Gastroesophageal sphincter (tissue), 4 donors: ENCODE measurements at places on chromosomes 13 and 19.

GRCh38 chr19:39826311-39826945 lies 7.5 kb downstream of the DYRK1B start:
- ATAC-seq, result no peak

DNA sequence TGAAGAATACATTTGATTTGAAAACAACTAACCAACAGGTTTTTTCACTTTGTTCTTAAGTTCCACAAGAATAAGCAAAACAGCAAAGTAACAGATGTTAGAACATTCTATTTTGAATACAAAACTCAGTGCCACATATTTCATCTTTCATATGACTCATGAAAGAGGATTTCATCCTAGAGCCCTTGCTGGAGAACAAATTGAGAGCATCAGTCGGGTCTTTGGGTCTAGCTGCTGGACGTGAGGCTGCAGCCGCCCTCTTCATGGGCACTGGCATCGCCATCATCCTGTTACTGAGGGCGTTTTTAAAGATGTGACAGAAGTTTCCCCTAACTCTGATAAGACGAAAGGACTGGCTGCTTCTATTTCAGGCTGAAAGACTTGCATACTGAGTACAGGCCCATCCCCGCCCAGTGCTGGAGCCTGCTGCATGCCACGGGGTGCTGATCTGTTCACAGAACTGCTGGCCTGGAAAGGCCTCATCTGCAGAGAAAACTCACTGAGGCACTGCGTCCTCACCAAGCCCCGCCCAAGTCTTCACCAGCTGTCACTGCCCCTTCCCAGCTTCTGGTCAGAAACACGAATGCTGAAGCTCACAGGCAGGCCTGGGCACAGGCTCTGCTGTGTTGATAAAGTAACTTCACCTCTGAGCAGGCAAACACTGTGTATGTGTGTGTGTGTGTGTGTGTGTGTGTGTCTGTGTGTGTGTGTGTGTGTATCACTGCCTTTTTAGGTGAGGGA lies 101.4 kb downstream of the TUBGCP3 start:
- no peak for ATAC-seq

GRCh38 chr13:72121466-72121865 lies 254.5 kb upstream of the DACH1 start:
- no peak for ATAC-seq

- ATAC-seq, result no peak
Measured at GRCh38 chr13:91132786-91133185, 214.7 kb upstream of the MIR17HG start.

- ATAC-seq, result no peak
Measured at GRCh38 chr13:59236309-59236919, 927.3 kb downstream of the DIAPH3 start.

GRCh38 chr13:95624020-95624419 lies 20.5 kb downstream of the DZIP1 start:
- ATAC-seq, result no peak

GRCh38 chr13:42170029-42170428 lies 101.9 kb upstream of the AKAP11 start:
- no peak for ATAC-seq

GRCh38 chr13:30882026-30882850 lies 23.8 kb upstream of the MEDAG start:
- no peak for ATAC-seq

GRCh38 chr13:62110079-62110478 lies 694.4 kb upstream of the PCDH20 start:
- ATAC-seq, result no peak

GRCh38 chr19:36377541-36378178 lies 1.3 kb downstream of the ZFP14 start:
- no peak for ATAC-seq

DNA sequence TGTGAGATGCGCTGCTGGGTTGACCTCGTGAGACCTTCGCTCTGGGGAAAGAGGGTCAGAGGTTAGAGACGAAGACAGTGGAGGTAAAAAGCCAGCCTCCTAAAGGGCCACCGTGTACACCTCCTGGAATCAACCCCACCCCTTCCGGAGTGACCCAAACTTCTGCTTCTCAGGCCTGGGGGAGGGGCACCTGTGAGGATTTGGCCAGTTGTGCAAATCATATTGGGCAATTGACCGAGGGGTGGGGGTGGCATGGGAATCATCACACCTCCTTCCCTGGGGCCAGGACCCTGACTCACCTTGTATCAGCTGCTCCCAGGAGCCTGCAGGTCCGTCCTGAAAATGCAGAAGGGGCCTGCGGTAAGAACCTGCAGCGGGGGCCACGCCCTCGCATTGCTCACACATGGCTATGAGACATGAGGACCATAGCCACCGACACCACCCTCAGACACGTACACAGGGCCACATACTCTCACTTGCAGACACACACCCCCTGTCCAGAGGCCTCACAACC lies 2.8 kb downstream of the TNFSF14 start:
- ATAC-seq, result no peak

GRCh38 chr19:39398297-39398864 lies 7.2 kb downstream of the MED29 start:
- peak; percentile 27 for ATAC-seq

GRCh38 chr19:50556282-50557008 lies 11.8 kb downstream of the LRRC4B start:
- peak; percentile 50 for ATAC-seq

- no peak for ATAC-seq
Measured at GRCh38 chr13:49679246-49679645, 12.0 kb downstream of the EBPL start.

- peak; percentile 3 for ATAC-seq
Measured at GRCh38 chr19:48720251-48720612, 707 bp upstream of the MAMSTR start.

- no peak for ATAC-seq
Measured at GRCh38 chr13:65378943-65379519, 1851.1 kb downstream of the PCDH9 start.

- ATAC-seq, result no peak
Measured at GRCh38 chr13:91904597-91904996, 506.2 kb downstream of the GPC5 start.

DNA sequence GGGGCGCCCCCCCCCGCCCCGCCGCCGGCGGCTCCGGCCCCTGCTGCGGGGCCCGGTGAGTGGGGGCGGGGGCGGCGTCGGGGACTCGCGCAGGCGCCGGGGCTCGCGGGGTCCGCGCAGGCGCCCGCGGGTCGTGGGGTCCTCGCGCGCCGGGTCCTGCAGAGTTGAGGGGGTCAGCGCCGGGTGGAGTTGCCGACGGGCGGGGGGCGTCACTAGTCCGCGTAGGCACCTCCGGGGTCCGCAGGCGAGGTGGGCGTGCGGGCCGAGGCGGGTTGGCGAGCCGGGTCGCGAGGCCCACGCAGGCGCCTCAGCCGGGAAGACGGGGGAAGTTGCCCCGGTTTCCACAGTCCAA lies 365 bp downstream of the PPP6R1 start:
- peak; percentile 11 for ATAC-seq

DNA sequence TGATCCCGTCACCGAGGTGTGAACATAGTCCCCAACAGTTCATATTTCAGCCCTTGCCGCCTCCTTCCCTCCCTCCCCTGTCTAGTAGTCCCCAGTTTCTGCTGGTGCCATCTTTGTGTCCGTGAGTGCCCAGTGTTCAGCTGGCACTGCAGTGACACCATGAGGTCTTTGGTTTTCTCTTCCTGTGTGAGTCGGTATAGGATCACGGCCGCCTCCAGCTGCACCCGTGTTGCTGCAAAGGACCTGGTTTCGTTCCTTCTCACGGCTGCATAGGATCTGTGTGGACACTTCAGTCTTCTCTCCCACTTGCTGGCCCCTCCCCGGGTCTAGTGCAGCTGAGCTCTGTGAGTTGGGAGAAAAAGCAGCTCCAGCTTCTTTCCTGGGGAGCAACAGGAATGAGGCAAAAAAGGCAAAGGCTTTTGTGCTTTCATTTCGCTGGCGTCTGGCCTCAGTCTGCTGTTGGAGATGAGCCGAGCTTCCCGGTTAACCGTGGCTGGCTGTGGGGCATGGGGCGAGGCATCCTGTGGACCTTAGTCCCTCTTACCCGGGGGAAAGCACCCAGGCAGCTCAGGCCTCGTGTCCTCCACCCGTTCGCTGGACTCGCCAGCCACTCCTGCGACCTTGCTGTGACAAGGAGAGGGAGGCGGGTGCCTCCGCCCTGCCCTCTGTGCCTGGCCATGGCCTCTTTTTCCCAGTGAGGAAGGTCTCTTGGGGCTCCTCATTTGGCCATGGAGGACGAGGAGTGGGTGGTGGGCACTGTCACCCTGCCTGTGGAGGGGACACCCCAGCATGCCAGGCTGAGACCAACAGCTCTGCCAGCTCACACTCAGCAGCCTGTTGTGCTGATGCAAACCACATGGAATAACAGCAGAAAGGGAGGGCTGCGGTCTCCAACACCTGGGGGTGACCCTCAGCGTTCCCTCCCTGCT lies 196.5 kb downstream of the TEX29 start:
- ATAC-seq, result no peak

DNA sequence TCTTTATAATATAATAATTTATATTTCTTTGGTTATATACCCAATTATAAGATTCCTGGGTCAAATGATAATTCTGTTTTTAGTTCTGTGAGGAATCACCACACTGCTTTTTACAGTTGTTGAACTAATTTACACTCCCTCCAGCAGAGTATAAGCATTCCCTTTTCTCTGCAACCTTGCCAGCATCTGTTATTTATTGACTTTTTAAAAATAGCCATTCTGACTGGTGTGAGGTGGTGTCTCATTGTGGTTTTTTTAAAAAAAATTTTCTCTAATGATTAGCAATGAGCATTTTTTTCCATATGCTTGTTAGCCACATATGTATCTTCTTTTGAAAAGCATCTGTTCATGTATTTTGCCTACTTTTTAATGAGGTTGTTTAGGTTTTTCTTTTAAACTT lies 122.2 kb downstream of the ZNF486 start:
- no peak for ATAC-seq

DNA sequence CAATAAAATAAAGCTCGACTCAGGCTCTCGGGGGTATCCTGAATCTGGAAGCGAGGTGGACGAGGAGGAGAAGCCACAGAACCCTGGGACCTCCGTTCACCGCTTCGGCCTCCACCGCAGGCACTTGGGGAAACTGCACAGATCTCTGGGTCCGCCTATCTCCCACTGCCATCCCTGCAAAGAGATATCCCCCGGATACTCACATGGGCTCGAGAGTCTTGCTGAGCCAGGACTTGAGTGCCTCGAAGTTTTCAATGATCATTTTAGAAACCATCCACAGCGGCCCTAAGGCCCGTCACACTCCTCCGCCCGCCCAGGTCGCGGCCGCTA lies 589 bp downstream of the RBM26 start:
- ATAC-seq, result no peak

DNA sequence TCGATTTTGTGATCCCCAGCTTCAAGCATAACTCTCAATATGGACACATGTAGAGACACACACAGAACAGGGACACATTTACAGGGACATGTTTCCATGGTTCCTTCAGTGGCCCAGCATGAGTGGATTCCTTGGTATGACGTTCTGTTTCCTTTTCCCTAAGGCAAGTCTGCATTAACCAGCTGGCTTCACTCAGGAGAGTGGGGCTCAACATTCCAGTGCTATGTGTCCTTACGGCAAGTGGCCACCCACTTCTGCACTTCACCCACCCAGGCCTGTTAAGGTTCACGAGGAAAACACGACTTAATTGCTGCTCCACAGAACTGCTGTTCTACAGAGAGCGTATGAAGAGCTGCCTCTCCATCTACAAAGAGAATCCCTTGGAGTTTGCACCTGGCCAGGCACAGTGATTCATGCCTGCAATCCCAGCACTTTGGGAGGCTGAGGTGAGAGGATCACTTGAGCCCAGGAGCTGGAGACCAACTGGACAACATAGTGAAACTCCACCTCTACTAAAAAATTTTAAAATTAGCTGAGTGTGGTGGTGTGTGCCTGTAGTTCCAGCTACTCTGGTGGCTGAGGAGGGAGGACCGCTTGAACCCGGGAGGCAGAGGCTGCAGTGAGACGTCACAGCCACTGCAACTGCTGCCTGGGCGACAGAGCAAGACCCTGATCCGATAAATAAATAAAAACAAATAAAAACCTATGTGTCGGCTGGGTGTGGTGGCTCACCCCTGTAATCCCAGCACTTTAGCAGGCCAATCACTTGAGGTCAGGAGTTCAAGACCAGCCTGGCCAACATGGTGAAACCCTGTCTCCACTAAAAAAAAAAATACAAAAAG lies 32.5 kb downstream of the BRD4 start:
- no peak for ATAC-seq

- no peak for ATAC-seq
Measured at GRCh38 chr13:38693641-38694040, 6.8 kb downstream of the FREM2 start.

GRCh38 chr19:37309834-37310575 lies 60.9 kb upstream of the ZNF527 start:
- no peak for ATAC-seq

DNA sequence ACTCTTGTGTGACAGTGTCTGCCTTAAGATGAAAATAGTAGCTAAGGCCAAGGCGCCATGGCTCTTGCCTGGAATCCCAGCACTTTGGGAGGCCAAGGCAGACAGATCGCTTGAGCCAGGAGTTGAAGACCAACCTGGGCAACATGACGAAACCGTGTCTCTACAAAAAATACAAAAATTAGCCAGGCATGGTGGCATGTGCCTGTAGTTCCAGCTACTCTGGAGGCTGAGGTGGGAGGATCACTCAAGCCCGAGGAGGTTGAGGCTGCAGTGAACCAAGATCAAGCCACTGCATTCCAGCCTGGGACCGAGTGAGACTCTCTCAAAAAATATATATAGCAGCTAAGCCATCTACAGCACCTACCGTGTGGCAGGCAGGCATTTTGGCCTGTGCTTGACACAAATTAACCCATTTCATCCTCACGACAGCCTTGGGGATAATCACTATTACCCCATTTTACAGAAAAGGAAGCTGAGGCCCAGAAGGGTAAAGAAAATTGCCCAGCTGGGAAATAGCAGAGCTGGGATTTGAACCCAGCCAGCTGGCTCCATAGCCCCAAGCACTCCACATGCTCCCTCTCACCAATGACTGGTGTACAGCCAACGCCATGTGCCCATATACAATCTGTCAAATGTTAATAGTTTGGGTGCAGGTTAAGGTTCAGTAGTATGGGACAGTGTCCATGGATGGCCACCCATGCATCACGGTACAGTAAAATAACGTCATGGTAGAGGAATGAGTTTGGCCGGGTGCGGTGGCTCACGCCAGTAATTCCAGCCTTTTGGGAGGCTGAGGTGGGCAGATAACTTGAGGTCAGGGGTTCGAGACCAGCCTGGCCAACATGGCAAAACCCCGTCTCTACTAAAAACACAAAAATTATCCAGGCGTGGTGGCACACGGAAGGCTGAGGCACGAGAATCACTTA lies 3.1 kb downstream of the SLC1A5 start:
- ATAC-seq, result no peak

GRCh38 chr19:53824134-53824611 lies at the start of gene NLRP12:
TSS of gene NLRP12 (minus strand) at chr19:53824314. CDS start at chr19:53824174, 140 bp downstream.
- ATAC-seq, result peak; percentile 48

DNA sequence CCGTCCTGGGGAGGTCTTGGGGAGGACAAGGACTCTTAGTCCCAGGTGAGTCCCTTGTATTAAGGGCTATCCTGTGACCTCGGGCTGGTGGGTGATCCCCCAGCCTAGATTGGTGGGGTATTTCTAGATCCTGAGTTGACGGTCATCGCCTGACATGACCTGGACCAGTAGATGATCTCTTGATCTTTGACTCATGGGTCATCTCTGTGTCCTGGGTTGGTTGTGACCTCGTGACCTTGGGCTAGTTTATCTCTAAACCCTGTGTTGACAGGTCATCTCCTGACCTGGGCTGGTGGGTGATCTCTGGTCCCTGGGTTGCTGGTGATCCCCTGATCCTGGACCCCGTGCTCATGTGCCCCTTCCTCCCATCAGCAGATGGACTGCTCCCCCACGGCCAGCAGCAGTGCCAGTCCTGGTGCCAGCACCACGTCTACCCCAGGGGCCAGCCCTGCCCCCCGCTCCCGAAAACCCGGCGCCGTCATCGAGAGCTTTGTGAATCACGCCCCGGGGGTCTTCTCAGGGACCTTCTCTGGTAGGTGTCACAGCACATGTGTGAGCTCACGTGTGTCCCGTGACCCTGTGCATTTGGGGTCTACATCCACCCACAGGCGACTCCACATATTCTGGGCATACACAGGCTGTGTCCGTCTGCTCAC lies 6.3 kb downstream of the MIDN start:
- no peak for ATAC-seq
